ENCODE measurements at places on chromosomes 6 and 20. TPM values are rescaled to one million over a fixed set of nuclear protein-coding genes. Genes with fewer than 3 reads are reported as not detected.

GRCh38 chr20:64164123-64164836 is at the start of gene MYT1:
Gene MYT1 (plus strand): TSS chr20:64164452. CDS start chr20:64198862, 34,410 bp downstream.
- no peak for DNase-seq

DNA sequence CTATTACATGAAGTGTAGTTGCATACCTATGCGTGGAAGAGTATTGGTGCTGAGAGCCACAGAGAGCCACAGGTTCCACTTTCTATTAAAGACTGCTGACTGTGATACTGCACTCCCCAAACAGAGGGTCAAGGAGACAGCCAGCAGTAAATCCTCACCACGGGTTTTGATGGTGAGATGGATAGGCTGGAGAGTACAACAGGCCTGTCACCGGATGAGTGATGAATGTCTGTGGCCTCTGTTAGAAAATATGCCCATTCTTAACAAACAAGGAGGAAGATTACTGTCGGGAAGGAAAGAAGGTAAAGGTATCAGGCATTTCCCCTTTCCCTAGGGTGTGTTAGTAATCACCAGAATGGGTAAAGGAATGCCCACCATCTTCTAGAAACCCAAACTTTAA is 286.5 kb downstream of the ALDH8A1 start:
- no peak for DNase-seq

- no peak for DNase-seq
These were observed 245.5 kb downstream of the FNDC1 start for GRCh38 chr6:159414711-159415110.

Gene FAM120B
- 10.9 TPM for total RNA-seq

Gene C20orf204
- 6.9 TPM for total RNA-seq

Gene FAXC
- total RNA-seq: 1.3 TPM

DNA sequence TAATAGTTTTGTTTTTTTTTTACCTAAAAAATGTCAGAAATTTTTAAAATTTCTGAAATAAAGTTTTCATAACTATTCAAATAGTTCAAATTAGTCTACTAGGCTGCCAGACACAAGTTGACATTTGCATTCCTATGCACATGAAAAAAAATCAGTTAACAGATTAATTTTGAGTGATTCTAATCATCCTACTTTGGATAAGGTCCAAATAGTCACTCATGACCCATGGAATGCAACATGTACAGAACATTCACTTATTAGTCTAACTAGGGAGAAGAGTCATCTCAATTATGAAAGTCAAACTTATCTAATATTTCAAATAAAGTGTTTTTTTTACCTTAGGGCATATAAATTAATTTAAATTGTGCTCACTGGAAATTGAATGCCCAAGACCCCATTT is 390.2 kb downstream of the EPM2A start:
- DNase-seq: no peak

DNA sequence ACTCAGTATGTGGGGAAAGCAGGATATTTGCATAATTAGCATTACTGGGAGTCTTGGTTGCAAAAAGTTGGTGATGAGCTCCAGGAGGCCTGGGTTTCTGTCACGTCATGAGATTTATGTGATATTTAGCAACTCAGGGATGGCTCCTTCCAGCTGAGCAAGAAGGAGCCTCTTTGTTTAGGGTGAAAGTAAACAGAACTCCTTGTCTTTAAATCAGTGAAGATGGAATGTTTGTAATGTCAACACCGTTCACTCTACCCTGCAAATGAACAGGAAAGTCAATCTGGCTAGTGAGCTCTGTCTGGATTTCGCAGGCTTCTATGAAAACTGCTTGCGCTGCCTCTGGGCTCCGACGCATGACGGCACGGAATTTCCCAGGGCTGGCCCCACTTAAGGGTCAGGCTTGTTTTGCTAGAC is 86.9 kb downstream of the PXDC1 start:
- DNase-seq: no peak

DNA sequence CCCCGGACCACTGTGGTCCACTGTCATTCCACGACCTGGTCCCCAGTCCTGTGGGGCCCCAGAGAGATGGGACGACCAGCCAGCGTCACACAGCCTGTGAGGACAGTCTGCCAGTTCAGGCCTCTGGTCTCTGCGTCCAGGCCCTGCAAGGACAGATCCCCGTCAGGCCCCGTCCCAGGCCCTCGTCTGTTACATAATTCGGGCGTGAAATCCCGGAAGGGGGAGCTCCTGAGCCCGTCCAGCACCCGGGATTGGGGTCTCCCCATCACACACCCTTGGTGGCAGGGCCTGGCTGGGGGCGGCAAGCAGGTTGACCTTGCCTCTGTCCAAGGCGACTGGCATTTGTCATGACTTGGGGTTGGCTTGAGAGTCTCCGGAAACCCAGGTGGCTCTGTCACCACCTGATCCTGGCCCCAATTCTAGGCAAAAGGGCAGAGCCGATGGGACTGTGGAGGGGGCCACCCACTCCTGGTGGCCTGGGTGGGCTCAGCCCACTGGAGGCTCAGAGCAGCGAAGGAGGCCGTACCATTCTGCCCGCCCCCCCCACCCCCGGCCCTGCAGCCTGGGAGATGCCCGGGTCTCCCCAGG is 73.8 kb upstream of the GATA5 start:
- no peak for DNase-seq

Gene HCRTR2
- total RNA-seq: not detected

GRCh38 chr6:36066817-36067216 is 39.2 kb downstream of the MAPK14 start:
- no peak for DNase-seq

GRCh38 chr6:52504782-52505136 is 72.1 kb downstream of the TRAM2 start:
- peak; percentile 76 for DNase-seq

- no peak for DNase-seq
These were observed 186.7 kb downstream of the GJA10 start for GRCh38 chr6:90080876-90081481.

Gene NHLRC1
- total RNA-seq: 0.65 TPM

Gene NOTCH4
- total RNA-seq: 9.1 TPM

Gene GLP1R
- total RNA-seq: not detected

GRCh38 chr20:3380228-3381070 is 27.0 kb downstream of the DNAAF9 start:
- DNase-seq: no peak

- DNase-seq: no peak
These were observed 24.2 kb upstream of the SGK1 start for GRCh38 chr6:134341999-134342567.

Gene PSORS1C2
- not detected for total RNA-seq

- peak; percentile 59 for DNase-seq
These were observed 92.0 kb downstream of the ATXN1 start for GRCh38 chr6:16669227-16669626.

GRCh38 chr20:21781446-21782075 is 76.1 kb downstream of the PAX1 start:
- DNase-seq: no peak

- peak; percentile 17 for DNase-seq
These were observed 273.4 kb downstream of the KIF16B start for GRCh38 chr20:16299897-16300296.

Gene ZNF391
- total RNA-seq: 0.22 TPM

Gene TCF15
- 0.87 TPM for total RNA-seq

Gene ASIP
- total RNA-seq: not detected

Gene DAAM2
- 0.20 TPM for total RNA-seq

Gene MRPS10
- 37.9 TPM for total RNA-seq

DNA sequence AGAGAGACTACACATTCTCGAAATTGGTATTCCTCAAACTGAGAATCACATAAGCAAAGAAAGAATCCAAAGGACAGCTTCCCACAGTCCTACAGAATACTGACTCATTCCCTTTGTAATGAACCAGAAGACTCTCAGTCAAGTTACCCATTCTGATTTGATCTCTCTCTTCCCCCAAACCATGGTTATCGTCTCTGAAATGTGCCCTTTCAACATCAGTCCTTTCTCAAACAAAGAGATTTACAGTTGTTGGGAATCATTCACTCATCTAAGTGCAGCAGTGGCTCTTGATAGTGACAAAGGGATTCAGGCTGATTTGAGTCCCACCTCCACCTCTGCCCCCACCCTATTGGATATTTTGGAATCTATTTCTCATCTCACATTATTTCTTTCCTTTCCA is 15.0 kb upstream of the RSPO3 start:
- no peak for DNase-seq

DNA sequence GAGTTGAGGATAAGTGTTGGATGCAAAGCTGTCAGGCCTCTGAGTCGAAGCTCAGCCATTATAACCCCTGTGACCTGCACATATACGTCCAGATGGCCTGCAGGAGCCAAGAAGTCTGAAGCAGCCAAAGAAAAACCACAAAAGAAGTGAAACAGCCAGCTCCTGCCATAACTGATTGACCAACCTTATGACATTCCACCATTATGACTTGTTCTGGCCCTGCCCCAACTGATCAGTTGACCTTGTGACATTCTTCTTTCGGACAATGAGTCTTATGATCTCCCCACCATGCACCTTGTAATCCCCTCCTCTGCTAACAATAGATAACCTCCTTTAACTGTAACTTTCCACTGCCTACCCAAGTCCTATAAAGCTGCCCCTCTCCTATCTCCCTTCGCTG is 133.7 kb upstream of the AGPAT4 start:
- DNase-seq: peak; percentile 9

Gene ADTRP
- total RNA-seq: 0.87 TPM

- no peak for DNase-seq
These were observed 114.2 kb downstream of the PSMB1 start for GRCh38 chr6:170438861-170439260.

- DNase-seq: no peak
These were observed 260.5 kb upstream of the EPHA7 start for GRCh38 chr6:93679836-93680235.

Gene LTB
- 9.2 TPM for total RNA-seq

DNA sequence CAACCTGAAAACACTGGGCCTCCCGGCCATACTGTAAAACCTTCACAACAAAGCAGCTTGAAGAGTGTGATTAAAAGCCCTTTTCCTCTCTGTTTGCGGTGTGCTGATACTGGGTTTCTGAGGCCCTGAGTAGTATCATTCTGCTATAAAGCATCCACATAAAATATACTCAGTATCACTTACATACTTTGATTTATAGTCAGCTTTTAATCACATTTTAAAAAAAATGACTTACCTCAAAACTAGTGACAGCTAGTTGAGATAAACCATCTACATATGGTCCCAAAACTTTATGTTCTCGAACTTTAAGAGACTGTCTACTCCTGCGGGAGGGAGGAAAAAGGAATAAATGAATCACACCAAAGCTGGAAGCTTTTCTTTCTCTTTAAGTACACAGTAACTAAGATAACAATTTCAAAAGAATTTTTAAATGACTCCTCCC is 135.7 kb downstream of the KIF13A start:
- DNase-seq: peak; percentile 57

Gene COL21A1
- total RNA-seq: 0.44 TPM

DNA sequence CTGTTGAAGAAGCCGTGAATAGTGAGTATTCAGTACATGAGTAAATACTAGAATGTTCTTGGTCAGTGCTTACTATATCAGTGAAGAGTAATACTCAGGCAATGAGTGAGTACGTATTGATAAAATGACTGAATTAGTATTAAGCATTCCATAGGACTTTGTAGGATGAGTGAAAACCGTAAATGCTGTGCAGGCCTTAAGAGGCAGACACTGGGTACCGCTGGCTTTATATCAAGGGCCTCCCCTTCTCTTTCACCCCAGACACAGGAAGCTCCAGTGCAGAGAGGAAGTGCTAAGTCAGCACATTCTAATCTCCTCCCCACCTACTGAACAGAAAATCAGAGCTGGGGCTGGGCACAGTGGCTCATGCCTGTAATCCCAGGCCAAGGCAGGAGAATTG is 24.2 kb downstream of the POFUT1 start:
- peak; percentile 55 for DNase-seq

- DNase-seq: no peak
These were observed 42.8 kb downstream of the PFDN4 start for GRCh38 chr20:54250691-54251090.

Gene IYD
- total RNA-seq: not detected

Gene BHLHE23
- not detected for total RNA-seq

DNA sequence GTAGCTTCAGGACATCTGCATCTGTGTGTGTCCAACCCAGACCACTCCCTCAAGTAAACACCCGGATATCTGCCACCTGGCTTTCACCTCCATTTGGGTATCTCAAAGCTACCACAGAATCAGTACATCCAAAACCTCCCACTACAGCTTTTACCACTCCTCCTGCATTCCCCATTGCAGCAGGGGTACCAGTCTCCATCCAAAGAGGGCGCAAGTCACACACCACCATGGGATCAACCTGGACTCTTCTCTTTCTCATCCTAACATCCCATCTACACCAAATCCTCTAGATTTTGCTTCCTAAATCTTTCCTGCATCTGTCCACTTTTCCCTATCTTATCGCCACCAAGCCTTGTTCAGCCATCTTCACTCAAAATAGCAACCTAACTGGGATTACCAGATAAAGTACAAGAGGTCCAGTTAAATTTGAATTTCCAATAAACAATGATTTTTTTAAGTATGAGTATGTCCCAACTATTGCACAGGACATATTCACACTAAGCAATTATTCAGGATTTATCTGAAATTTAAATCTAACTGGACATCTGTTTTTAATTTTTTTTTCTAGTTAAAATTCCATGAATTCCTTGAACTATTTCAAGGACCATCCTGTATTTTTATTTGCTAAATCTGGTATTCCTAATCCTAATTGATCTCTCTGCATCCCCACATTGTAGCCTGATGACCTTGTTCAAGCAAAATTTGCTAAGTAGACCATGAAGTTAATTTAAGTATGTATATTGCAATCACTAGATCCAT is 164.3 kb upstream of the MLN start:
- DNase-seq: no peak

DNA sequence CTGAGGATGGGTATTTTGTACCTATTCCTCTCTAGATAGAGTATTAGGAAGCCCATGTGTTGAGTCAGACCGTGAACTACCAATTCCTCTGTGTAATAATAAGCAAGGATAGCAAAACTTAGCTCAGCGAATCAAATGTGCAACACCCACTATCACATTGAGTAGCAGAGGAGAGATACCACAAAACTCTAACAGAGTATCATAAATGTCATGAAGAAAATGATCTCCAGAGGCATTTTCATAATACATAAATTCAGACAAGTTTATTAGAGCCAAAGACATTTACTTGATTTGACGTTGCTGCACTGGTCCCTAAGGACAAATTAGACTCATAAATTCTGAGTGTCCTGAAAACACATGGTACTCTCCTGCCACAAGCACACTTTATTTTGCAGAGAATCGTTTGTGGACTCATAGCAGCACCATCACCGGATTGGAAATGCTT is 245.2 kb downstream of the HAO1 start:
- no peak for DNase-seq

GRCh38 chr6:123489589-123489988 is 147.2 kb downstream of the TRDN start:
- no peak for DNase-seq

Gene TRDN
- total RNA-seq: not detected

Data from lung microvascular endothelial cell (primary cell).